ENCODE measurements at places on chromosomes 7 and 10.

DNA sequence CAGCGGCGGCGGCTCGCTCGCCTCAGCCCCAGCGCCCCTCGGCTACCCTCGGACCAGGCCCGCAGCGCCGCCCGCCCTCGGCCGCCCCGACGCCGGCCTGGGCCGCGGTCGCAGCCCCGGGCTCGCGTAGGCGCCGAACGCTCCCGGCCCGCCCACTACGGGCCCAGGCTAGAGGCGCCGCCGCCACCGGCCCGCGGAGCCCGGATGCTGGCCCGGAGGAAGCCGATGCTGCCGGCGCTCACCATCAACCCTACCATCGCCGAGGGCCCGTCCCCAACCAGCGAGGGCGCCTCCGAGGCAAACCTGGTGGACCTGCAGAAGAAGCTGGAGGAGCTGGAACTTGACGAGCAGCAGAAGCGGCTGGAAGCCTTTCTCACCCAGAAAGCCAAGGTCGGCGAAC, 18.2 kb upstream of the TSPAN33 start:
- no peak for DNase-seq

DNA sequence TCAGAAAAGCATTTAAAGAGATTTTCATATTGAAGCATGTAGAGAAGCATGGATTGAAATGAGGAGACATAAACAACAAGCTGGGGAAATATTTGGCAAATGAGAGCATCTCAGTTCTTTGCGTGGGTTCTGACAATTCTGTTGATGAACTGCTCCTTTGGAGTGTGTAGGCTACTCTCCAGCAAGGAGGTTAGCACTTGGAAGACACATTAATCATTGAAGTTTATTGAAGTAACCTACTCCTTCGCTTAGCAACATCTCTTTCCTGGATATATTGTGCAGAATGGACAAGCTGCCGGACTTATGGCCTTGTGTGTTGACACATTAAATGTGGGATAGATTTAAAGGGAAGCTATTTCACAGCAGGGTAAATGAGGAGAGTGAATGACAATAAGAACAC, 354.5 kb upstream of the VWC2 start:
- DNase-seq, result no peak

- DNase-seq, result no peak
Observed at GRCh38 chr7:25384788-25385505, 156.7 kb upstream of the NPVF start.

GRCh38 chr10:67603701-67604100, 92.3 kb downstream of the CTNNA3 start:
- DNase-seq, result no peak

GRCh38 chr10:24119896-24120295, 89.0 kb upstream of the KIAA1217 start:
- no peak for DNase-seq

GRCh38 chr7:39085189-39085588, 107.5 kb downstream of the POU6F2 start:
- DNase-seq, result no peak

DNA sequence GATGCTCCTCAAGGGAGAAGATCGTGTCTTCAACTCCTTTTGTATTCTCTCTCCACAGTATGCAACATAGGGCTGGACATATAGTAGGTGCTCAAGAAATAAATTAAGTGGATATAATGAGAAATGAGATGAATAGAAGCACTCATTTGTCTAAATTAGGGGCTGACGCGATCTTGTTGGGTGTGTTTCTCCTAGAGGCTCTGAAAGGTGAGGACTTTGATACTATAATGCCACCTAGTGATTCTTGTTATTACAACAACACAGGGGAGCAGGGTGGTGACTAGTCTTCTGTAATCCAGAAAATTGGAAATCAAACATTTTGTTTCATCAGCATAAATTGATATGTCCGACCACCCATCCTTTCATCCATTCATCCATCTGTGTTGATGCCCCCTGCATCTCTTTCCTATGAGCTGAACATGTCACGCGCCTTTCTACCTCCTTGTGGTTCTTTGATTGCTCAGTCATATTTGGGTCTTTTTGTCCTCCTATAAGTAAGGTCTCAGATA, 3.5 kb upstream of the CFAP58 start:
- no peak for DNase-seq

GRCh38 chr10:117590101-117590875, 47.7 kb downstream of the EMX2 start:
- no peak for DNase-seq

DNA sequence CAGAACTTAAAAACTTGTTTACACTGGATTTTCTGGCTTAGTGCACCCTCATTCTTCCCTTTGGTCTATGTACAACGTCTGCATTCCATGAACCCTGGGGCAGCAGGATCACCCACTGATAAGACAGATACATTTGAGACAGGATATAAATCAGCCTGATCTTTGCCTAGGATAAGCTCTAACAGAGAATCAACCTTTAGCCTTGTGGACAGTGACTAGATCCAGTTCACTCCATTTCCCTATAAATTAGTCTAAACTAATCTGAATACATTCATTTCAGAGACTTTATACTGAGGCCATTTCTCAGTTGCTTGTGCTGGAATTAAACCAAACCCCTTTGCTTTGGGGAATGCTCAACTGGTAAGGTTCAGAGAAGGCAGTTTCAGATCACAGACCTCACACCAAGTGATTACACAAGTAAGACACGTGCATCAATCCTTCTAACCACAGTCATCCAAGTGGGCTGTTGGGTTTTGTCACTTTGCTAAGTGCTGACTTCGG, 639.8 kb upstream of the FZD8 start:
- DNase-seq, result no peak

GRCh38 chr7:79453266-79453557, 255 bp downstream of the MAGI2 start:
- no peak for DNase-seq

- no peak for DNase-seq
Observed at GRCh38 chr7:101093906-101094305, 8.6 kb downstream of the TRIM56 start.

DNA sequence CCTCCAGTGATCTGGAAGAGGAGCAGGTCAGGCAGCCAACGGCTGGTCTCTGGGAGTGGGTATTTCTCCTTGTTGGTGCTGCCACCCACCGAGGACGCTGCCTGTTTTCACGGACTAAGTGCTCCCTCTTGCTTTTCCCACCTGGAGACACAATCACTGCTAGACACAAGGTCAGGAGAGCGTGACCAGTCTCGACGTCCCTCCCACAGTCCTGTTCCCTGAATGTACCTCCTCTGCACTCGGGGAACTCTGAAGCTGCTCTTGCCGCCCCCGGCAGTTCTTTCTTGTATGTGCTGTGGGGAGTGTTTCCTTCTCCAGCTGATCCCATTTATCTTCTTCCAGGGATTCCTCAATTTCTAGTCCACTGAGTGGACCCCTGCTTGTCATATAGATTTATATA, 89.4 kb downstream of the CYTH3 start:
- no peak for DNase-seq

GRCh38 chr7:124702385-124702784, 63.2 kb downstream of the GPR37 start:
- no peak for DNase-seq

DNA sequence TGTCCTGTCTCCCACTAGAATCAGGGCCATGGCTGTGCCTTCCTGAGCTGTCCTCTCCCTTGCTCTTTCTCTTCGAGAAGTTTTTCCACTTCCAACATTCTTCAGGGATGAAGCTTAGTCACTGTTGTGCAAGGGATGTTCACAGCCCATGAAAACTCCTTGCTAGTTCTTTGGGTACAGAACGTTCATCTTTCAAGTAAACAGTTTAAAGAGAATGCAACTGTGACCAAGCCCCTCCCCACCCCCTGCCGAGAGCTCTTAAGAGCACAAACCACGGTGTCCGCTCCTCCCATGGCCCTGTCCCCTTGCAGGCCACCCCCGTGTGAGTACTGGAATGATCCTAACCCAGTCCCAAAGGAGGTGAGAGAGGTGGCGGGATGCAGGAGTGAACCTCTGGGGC, 161.1 kb upstream of the RHEB start:
- no peak for DNase-seq

DNA sequence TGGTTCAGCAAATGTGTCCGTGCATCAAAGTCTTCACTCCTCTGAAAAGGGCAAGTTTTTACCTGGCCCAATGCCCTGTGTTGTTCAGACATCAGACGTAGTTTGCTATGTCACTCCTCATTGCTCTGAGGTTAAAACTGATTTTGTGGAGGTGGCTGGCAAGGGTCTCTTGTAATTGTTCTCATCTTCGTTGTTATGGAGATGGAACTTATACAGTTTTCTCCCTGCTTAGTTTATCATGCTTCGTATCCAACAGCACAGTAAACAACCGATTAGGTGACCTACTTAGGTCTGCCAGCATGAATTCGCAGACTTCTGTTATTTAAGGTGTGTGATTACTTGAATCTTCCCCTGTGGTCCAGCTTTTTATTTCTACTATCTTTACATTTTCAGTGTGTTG, 274.1 kb upstream of the SMIM30 start:
- DNase-seq, result no peak

DNA sequence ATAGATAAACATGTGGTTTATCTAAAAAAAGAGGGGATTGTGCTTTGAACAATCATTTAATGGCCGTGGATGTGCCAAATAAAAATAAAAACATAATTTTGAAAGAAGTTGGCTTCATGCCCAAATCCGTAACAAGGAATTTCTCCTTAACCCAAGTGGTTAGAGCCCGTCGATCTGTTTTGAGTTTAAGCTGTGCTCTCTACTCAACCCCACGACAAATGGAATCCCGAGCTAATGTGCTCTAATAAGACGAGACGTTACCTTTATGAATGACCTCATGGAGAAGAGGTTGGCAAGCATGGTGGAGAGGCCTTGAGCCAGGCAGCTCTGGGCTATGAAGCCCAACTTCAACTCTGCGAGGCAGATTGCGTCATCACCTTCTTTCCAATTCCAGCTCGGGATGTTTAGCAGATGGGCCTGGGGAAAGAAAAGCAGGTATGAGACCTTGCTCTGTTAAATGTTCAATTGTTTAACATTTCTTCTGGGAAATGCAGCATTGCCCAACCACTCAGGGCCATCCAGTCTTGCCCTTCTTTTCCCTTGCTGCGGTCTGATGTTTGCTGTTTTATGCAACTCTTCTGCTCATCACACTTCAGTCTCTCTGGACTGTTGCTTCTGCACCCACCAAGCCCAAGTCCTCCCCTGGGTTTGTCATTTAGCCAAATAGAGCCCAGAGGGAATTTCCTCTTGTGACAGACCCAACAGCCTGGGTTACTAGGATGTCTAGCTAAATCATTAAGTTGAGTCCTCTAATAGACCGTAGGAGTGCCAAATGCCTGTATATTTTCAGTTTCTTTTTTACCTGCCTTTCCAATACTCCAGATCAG, 564.6 kb downstream of the KCNMA1 start:
- DNase-seq, result no peak

DNA sequence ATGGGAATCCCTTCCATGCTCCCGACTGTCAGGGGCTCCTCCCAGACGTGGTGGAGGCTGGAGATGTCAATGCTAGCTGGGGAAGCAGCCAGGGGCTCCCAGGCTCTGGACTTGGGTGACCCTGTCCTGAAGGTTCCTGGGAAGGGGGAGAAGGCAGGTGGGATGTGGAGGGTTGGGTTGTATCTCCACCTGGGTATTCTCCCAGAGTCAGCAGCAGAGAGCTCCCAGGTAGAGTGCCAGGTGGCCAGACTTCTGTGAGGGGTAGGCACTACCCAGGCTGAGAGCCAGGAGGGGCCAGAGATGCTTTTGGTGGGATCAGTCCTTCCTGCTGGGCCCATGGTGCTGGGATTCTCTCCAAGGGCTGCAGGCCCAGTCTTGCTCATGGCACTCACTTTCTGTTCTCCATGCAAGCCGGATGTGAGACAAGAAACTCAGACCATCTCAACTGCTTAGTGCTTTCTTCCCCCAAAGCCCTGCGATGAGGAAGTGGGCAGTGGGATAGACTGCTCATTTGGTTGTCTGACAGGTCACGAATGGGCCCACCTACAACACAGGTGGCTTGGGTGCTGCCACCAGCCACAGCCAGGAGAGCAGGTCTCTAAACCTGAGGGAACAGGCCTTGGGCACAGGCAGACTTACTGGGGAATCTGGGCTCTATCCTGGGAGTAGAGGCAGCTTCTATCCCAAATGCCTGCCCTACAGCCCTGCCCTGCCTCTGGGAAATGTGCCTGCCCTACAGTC, 52.5 kb upstream of the CAMK2B start:
- no peak for DNase-seq

- no peak for DNase-seq
Observed at GRCh38 chr7:52410032-52410431, 625.4 kb upstream of the POM121L12 start.

DNA sequence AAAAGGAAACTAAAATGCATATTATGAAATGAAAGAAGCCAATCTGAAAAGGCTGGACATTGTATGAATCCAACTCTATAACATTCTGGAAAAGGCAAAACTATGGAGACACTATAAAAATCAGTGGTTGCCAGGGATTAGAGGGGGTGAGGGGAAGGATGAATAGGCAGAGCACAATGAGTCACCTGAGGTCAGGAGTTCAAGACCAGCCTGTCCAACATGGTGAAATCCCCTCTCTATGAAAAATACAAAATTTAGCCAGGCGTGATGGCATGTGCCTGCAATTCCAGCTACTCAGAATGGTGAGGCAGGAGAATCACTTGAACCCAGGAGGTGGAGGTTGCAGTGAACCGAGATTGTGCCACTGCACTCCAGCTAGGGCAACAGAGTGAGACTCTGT, 324.8 kb upstream of the PHYHIPL start:
- DNase-seq, result no peak

GRCh38 chr7:111393011-111393754, 169.1 kb downstream of the IMMP2L start:
- DNase-seq, result no peak

DNA sequence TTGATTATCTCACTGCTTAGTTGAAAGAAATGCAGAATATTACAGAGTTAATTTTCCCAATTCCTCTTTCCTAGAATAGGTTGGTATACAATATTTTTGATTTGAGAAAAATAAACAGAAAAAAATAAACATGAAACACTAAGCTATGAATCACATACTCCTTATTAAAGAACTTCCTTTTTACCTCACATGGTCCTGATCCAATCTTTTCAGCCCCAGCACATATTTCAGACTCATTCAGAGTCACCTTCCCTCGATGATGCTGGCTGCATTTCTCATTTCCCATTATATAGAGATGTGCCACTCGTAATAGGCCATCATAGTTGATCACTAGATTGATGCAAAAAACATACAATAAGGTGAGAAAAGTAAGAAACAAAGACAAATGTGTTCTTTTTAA, 64.6 kb downstream of the HGF start:
- DNase-seq, result no peak

GRCh38 chr7:122438006-122438405, 133.5 kb upstream of the FEZF1 start:
- no peak for DNase-seq

DNA sequence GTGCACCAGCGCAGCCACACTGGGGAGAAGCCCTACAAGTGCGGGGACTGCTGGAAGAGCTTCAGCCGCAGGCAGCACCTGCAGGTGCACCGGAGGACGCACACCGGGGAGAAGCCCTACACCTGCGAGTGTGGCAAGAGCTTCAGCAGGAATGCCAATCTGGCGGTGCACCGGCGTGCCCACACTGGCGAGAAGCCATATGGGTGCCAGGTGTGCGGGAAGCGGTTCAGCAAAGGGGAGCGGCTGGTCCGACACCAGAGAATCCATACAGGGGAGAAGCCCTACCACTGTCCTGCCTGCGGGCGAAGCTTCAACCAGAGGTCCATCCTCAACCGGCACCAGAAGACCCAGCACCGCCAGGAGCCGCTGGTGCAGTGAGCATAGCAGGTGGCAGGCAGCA, 12.9 kb downstream of the ZSCAN25 start:
- no peak for DNase-seq
